ENCODE measurements at places on chromosomes 3 and 15.

GRCh38 chr3:179731544-179731943 lies 78.7 kb downstream of the USP13 start:
- DNase-seq: no peak

- no peak for DNase-seq
Observed at GRCh38 chr15:66057089-66057488, 187.8 kb downstream of the RAB11A start.

DNA sequence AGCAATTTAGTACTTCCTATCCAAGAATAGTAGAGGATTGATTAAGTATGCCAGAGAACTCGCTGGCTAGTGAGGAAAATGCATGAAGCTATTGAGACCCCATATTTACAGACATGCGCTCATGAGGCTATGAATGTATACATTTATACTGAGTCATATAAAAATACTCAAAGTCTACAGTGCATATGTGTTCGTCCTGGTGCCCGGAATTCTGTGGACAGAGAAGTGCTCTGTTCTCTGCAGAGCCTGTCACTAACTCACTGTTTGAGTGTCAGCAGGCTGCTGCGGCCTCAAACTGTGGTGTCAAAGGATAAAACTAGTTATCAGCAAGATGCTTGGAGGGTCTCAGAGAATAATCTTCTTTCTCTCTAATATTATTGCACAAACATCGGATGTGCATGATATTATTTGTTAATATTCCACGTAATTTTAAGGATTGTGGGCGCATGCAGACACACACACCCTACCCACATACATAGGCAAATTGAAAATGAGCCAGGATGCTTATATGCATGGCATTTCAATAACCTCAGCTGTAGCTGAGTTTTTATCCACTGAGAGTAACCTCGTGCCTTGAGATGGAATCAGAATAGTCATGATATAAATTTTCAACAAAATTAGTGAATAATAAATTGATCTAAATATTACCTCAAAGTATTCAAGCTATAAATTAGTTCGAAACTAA lies 50.0 kb upstream of the TSC22D2 start:
- no peak for DNase-seq

DNA sequence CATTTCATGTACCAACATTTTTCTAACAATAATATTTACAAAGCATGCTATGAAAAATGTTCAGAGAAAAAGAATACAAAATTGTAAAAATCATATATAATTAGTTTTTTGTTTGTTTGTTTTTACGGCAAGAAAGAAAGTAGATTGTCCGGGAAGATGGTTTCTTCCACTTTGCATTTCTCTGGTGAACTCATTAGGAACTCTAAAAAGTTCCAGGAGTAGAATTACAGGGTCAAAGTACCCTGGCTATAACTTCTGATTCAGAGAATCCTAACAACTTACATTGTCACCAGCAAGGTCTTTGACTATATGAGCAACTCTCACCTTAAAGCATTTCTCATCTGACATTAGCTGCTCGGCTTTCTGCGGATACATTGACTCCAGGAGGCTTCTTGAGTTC lies 196.7 kb downstream of the PDE8A start:
- no peak for DNase-seq

DNA sequence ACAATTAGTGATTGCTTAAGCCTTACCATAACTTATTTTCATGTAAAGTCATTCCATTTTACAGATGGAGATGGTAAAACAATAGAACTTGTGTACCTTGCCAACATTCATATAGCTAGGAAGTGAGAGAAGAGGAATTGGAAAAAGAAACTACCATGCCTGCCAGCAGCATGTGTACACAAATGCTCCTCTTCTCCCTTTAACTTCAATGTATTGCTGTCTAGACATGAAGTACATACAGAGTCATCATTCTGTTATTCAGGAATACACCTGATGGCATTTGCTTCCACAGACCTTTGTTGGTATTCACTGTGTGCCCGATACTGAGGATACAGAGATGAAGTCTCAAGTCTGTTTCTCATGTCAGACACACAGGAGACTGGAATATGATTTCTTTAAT lies 7.1 kb upstream of the TMEM207 start:
- DNase-seq: no peak

DNA sequence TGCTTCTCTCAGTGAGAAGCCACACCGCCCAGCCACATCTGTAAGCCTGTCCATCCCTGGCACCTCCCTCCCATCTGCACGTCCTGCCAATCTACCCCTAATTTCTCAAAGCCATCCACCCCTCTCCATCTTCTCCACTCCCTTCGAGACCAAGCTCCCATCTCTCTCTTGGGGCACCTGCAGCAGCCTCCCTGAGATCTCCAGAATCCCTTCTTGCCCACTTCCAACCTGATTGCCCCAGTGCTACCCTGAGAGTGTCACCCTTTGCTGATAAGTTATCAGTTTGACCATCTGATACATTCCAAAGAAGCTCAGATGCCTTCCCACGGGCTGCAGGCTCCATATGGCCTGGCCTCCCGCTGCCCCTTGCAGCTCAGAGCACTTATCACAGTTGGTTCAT lies 496.1 kb downstream of the SHQ1 start:
- no peak for DNase-seq

- no peak for DNase-seq
Observed at GRCh38 chr15:61653110-61653509, 407.1 kb downstream of the VPS13C start.

- no peak for DNase-seq
Observed at GRCh38 chr3:39501968-39502837, 34.7 kb downstream of the MOBP start.

GRCh38 chr3:25900161-25900560 lies 110.3 kb downstream of the OXSM start:
- no peak for DNase-seq

DNA sequence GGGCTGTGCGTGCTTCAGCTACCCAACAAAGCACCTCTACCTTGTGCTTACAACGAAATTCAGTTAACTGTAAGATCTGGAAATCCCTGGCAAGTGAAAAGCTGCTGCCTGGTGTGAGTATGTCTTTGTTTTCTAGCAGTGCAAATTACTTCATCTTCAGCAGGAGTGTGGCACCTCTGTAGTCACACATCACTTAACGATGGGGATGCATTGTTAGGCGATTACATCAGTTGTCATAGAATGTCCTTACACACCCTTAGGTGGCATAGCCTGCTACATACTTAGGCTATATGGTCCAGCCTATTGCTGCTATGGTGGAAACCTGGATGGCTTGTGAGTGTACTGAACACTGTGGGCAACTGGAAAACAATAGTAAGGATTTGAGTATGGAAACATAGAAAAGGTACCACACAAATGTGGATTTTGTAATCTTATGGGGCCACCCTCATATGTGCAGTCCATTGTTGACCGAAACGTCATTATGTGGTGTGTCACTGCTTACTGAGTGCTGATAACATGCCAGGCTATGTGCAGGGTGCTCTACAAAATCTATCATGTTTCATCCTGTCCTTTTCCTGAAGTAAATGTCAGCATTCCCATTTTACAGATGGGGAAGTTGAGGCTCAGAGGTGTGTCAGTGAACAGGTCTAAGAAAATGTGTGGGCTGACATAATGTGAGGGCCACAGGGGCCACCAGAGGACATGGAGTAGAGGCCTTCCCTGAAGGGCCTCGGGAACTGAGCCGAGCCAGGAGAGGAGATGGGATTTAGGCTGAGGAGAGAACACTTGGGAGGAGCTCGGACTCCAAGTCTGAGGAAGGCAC lies 173.5 kb downstream of the VGLL4 start:
- no peak for DNase-seq

DNA sequence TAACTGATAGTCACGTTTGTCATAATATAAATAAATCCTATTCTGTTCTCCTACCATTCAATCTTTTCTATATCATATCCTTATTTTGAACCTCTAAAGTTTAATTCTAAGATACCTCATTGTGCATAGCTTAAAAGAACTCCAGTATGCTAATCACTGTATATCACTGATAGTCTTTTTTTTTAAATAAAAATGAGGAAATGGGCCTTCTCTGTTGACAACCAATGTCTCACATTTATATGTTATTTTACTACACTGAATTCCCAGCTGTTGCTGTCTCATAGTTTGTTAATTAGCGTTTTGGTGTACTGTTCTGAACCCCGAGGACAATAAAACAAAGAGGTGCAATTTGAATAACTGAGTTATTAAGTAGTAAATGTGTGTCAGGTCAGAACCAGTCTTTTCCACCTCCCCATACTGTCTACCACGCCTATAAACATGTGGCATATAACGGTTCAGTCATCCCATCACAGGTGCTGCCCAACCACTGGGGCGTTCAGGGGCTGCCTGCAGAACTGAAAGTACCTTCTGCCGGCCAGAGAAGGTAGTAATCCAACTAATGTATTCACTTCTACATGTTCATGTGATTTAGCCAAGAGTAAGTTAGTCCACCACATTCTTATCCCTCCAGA lies 14.9 kb downstream of the CBLB start:
- DNase-seq: no peak

- no peak for DNase-seq
Observed at GRCh38 chr3:177687291-177687690, 490.0 kb upstream of the TBL1XR1 start.
